Aorta (tissue), 5 donors: ENCODE measurements at places on chromosomes 13 and 19. TPM values are rescaled to one million over a fixed set of nuclear protein-coding genes. Genes with fewer than 3 reads are reported as not detected.

DNA sequence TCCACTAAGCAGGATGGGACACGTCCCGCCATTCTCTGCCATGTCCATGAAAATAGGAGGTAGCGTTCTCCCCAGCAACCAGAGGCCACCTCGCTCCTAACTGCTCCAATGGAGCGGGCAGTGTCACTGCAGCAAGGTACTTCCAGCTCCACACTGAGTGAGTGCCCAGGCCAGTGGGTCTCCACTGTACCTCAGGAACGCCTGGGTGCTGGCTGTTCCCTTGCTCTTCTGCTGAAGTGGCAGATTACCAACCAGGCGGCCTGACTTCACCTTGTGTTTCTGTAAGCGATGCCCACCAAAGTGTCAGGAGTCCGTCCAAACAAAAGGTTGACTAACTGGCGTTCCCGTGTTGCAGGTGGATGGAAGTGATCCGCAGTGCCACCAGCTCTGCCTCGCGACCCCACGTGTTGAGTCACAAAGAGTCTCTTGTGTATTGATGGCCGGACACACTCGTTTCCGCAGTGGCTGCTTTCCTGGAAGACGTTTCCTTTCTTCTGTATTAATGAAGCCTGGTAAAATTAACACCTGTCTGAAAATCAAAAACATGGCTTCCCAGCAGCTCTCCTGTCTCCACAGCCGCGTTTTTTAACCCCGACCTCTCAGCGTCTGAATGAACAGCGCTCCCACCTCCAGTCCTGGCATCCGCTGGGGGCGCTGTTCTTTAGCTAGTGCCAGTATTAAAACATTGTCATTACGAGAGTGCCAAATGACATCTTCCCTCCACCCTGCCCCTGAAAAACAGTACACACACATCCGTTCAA is 128.8 kb downstream of the STK24 start:
- H3K4me3 ChIP-seq = no peak overlapping the region
- no peaks in the 10 kb centered on the region for H3K36me3 ChIP-seq
- H3K4me1 ChIP-seq = peaks cover 3% of the 10 kb centered on the region
- no peak overlapping the region for H3K27ac ChIP-seq

DNA sequence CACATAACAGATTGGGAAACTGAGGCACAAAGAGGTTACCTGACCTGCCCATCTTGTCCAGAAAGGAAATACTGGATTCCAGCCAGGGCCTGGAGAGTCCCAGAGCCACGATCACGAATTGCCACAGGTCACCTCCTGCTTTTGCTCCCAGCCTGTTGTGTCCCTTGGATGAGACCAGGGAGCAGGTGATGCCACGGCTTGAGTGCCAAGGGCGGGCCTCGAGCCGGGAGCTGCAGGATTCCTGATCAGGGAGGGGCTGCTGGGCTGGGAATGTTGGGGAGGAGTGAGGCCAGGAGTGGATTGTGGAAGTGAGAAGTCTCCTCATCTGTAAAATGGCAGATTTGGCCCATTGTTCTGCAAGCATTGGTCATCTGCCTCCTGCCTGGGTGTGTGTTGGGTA is 29.4 kb downstream of the DNM2 start:
- no peaks in the 10 kb centered on the region for H3K4me1 ChIP-seq
- H3K27me3 ChIP-seq = no peaks in the 10 kb centered on the region
- H3K27ac ChIP-seq = no peak overlapping the region
- DNase-seq = no peak
- H3K4me3 ChIP-seq = no peak overlapping the region

Gene LILRB4
- 15.1 TPM for total RNA-seq

DNA sequence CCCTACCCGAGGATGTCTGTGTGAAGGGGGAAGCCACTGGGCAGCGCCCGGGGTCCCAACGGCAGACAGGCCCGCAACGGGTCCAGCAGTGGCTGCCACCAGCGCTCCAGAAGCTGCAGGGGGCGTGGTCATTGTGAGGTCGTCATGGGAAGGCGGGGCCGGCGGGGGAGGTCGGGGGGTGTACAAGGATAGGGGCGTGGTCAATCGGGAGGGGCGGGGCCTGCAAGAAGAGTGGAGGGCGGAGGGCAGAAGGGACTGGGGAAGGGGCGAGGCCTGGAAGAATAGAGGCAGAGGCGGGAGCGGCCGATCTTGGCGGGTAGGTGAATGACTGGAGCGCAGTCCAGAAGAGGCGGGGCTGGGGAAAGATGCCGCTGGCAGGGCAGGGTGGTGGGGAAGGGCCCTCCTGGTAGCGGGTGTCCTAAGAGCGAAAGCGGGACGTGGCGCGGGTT is 4.4 kb downstream of the FUZ start:
- H3K4me3 ChIP-seq = peak overlapping the region; percentile 41
- peak; percentile 99 for DNase-seq
- peak overlapping the region; percentile 37 for H3K27ac ChIP-seq
- no peaks in the 10 kb centered on the region for H3K27me3 ChIP-seq
- H3K36me3 ChIP-seq = peaks cover 2% of the 10 kb centered on the region

- no peaks in the 10 kb centered on the region for H3K4me1 ChIP-seq
- DNase-seq = peak; percentile 75
- H3K36me3 ChIP-seq = peaks cover 2% of the 10 kb centered on the region
Measured at GRCh38 chr19:45419396-45419795, 4.3 kb downstream of the ERCC1 start.

Gene C1QTNF9
- 0.42 TPM for total RNA-seq

DNA sequence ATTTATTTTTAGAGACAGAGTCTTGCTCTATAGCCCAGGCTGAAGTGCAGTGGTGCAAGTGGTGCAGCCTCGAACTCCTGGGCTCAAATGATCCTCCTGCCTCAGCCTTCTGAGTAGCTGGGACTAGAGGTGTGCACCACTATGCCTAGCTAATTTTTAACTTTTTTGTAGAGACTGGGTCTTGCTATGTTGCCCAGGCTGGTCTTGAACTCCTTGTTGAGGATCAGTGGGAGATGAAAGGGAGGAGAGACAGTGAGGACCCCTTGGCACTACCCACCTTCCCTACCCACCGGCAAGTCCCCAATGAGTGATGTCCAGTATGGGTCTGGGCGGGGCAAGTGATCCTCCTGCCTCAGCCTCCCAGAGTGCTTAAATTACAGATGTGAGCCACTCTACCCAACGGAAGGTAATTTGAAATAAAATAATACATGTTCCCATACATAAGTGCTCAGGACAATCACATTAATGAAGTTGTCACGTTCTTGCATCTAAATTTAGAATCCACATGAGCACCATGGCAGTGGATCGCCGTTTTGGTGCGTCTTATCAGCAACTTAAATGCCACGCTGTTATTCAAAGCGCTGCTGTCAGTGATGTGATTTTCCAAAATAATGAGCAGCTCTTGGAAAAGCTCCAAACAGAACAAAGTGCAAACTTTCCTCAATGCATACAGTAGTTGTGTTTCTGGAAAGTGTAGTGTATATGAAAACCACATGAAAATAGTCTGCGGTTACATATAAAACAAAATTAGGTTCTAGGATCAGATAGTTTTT is 5.9 kb upstream of the ARL11 start:
- no peak overlapping the region for H3K4me3 ChIP-seq
- no peaks in the 10 kb centered on the region for H3K27me3 ChIP-seq
- H3K36me3 ChIP-seq = no peaks in the 10 kb centered on the region
- H3K4me1 ChIP-seq = no peaks in the 10 kb centered on the region
- H3K27ac ChIP-seq = no peak overlapping the region

Gene C5AR1
- total RNA-seq = 38.7 TPM

GRCh38 chr13:96020155-96020575 is 33.0 kb downstream of the UGGT2 start:
- H3K36me3 ChIP-seq = no peaks in the 10 kb centered on the region
- peaks cover 3% of the 10 kb centered on the region for H3K4me1 ChIP-seq
- no peak overlapping the region for H3K4me3 ChIP-seq
- DNase-seq = no peak

GRCh38 chr19:40519352-40520322 is 52.8 kb downstream of the SPTBN4 start:
- DNase-seq = peak; percentile 76
- no peaks in the 10 kb centered on the region for H3K27me3 ChIP-seq
- H3K27ac ChIP-seq = no peak overlapping the region
- no peaks in the 10 kb centered on the region for H3K4me1 ChIP-seq

Gene HS6ST3
- 4.9 TPM for total RNA-seq

DNA sequence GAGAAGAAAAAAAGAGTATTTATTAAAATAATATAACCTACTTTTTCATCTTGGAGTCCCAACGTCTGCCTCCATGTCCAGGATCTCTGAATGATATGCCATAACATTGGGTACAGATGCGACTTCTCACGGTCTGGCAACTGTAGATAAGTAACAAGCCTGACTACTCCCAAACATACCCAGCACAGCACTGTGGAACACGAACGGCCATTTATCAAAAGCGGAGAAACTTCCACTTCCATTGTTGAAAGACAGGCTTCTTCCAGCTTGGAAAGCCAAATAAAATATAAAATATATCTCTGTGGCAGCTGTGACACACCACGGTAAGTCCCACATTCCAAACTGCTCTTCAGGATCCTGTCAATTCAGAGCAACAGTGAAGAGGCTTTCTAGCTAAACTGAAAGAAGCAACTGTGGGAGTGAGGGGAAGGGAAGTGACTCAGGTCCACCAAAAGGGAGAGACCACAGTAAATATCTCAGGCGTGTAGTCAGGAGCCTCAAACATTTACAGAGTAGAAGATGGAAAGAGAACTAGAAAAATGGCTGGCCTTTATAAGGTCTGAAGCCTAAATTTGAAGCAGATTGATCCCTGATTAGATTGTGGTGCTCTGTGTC is 331.7 kb downstream of the LIG4 start:
- H3K4me3 ChIP-seq = no peak overlapping the region
- H3K27me3 ChIP-seq = no peaks in the 10 kb centered on the region
- no peaks in the 10 kb centered on the region for H3K36me3 ChIP-seq
- no peak overlapping the region for H3K27ac ChIP-seq
- no peaks in the 10 kb centered on the region for H3K4me1 ChIP-seq

GRCh38 chr19:1765232-1765903 is 12.1 kb downstream of the ONECUT3 start:
- H3K36me3 ChIP-seq = no peaks in the 10 kb centered on the region
- no peaks in the 10 kb centered on the region for H3K27me3 ChIP-seq
- no peak for DNase-seq
- H3K4me3 ChIP-seq = no peak overlapping the region

DNA sequence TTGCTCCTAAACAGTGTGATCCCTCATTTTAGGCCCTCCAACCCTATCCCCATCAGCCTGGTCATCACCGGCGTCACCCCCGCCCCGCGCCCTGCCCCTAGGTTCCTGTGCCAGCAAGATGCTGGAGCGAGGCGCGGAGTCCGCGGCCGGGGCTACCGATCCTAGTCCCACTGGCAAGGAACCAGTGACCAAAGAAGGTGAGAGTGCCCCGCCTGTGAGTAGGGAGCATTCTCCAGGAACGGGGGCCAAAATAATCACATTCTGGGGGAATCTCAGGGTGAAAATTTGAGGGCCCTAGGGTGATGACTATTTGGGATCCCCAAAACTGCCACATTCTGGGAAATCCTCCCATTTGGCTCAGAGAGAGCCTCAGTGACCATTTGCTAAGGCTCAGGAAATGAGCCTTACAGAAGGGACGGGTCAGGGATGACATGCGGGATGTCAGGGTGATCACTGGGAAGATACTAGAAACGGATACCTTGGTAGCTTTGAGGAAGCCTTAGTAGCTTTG is 1.4 kb downstream of the ZNF575 start:
- H3K27me3 ChIP-seq = no peaks in the 10 kb centered on the region
- H3K4me1 ChIP-seq = no peaks in the 10 kb centered on the region
- no peaks in the 10 kb centered on the region for H3K36me3 ChIP-seq

Gene SPACA4
- total RNA-seq = not detected

Gene IGFL4
- total RNA-seq = not detected

Gene CACNG6
- not detected for total RNA-seq

Gene CDK8
- total RNA-seq = 10.6 TPM

- peak within 1 kb of the TSS; percentile 61 for H3K4me3 ChIP-seq
- peaks cover 3% of the 10 kb centered on the region for H3K4me1 ChIP-seq
- DNase-seq = peak; percentile 37
- no peak within 1 kb of the TSS for H3K27ac ChIP-seq
- H3K36me3 ChIP-seq = no peaks in the 10 kb centered on the region
- H3K27me3 ChIP-seq = no peaks in the 10 kb centered on the region
Measured at GRCh38 chr19:37905946-37906868, at the start of gene WDR87. WDR87 (minus strand) TSS chr19:37906594; CDS start chr19:37898239, 8,355 bp downstream.

- DNase-seq = peak; percentile 95
- H3K4me3 ChIP-seq = peak within 1 kb of the TSS; percentile 62
- no peaks in the 10 kb centered on the region for H3K27me3 ChIP-seq
Measured at GRCh38 chr19:53365134-53365898, at the start of gene ZNF525. ZNF525 (plus strand) TSS chr19:53365705; CDS start chr19:53372282, 6,577 bp downstream.

GRCh38 chr13:26246154-26246553 is 7.8 kb upstream of the CDK8 start:
- no peaks in the 10 kb centered on the region for H3K36me3 ChIP-seq
- no peaks in the 10 kb centered on the region for H3K4me1 ChIP-seq
- no peak overlapping the region for H3K27ac ChIP-seq
- DNase-seq = no peak
- H3K27me3 ChIP-seq = no peaks in the 10 kb centered on the region

DNA sequence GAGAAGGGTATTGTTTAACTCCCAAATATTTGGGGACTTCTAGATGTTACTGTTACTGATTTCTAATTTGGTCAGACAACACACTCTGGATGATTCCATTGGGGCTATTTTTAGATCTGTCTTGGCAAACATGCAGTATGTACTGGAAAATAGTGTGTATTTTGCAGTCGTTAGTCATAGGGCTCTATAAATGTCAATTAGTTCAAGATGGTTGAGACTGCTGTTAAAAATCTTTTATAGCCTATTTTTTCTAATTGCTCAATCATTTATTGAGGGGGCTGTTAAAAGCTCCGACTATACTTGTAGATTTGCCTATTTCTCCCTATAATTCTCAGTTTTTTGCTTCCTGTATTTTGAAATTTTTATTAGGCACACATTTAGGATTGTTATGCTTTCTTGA is 31.4 kb downstream of the PPP5C start:
- no peaks in the 10 kb centered on the region for H3K27me3 ChIP-seq
- peaks cover 6% of the 10 kb centered on the region for H3K36me3 ChIP-seq
- no peak for DNase-seq
- no peak overlapping the region for H3K4me3 ChIP-seq

- no peaks in the 10 kb centered on the region for H3K27me3 ChIP-seq
- H3K27ac ChIP-seq = no peak overlapping the region
- H3K4me3 ChIP-seq = no peak overlapping the region
- no peak for DNase-seq
Measured at GRCh38 chr13:110442930-110443621, 118.4 kb downstream of the RAB20 start.

- DNase-seq = no peak
- H3K27ac ChIP-seq = no peak overlapping the region
- H3K4me1 ChIP-seq = no peaks in the 10 kb centered on the region
- no peaks in the 10 kb centered on the region for H3K27me3 ChIP-seq
- no peaks in the 10 kb centered on the region for H3K36me3 ChIP-seq
Measured at GRCh38 chr13:22903301-22903700, 277.5 kb upstream of the SGCG start.

DNA sequence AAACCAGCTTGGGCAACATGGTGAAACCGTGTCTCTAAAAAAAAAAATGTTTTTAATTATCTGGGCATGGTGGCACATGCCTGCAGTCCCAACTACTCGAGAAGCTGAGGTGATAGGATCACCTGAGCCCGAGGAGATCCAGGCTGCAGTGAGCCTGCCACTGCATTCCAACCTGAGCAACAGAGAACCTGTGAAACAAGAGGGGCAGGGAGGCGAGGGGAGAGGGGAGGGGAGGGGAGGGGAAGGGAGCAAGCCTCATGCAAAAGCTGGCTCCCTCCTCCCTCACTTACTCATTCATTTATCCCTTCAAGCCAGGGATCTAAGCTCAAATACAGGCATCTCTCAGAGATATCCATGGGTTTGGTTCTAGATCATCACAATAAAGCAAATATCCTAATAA is 8.9 kb downstream of the ATP7B start:
- H3K4me3 ChIP-seq = no peak overlapping the region
- H3K4me1 ChIP-seq = no peaks in the 10 kb centered on the region
- H3K36me3 ChIP-seq = no peaks in the 10 kb centered on the region
- H3K27ac ChIP-seq = no peak overlapping the region
